ENCODE measurements at places on chromosomes 3 and 15.

DNA sequence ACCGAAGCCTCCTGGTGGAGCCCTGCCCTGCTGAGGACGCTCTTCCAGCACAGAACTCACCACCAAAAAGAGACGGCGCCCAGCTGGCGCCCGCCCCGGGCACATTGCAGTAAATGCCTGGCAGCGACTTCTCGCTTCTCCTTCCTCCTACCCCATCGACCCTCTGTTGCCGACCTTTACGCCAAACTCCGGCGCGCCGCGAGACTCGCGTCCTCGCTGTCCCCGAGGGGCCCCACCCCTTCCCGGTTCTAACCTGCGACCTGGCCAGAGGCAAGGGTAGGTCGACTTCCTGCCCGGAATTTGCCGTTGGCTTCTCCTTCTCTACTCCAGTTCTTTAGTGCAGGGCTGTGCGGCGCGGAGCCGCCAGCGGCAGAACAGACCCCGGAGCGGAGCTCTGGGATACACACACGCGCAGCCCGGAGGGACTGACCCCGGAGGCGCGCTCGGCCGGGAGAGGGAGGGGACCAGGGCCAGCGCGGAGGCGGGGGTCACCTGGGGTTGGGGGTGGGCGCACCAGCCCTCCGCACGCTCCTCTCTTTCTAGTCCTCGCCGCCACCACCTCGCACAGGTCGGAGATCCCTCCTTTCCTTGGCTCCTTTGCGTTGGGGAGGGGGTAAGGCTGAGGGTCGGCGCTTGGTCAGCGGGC, 226.6 kb upstream of the AZI2 start:
- no peak for DNase-seq

DNA sequence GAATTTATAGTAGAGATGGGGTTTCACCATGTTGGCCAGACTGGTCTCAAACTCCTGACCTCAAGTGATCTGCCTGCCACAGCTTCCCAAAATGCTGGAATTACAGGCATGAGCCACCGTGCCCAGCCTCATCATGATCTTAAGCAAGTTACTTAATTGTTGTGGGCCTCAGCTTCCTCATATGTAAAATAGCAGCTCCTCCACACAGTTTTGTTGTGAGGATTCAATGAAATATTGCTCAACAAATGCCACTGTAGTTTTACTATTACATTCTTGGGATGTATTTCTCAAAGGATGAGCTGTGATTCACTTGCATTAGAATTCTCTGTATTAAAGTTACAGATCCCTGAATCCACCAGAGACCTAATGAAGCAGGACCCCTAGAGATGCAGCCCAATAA, 168.8 kb downstream of the ADAMTS9 start:
- DNase-seq, result no peak

GRCh38 chr3:177811835-177812234, 614.6 kb upstream of the TBL1XR1 start:
- DNase-seq, result no peak

DNA sequence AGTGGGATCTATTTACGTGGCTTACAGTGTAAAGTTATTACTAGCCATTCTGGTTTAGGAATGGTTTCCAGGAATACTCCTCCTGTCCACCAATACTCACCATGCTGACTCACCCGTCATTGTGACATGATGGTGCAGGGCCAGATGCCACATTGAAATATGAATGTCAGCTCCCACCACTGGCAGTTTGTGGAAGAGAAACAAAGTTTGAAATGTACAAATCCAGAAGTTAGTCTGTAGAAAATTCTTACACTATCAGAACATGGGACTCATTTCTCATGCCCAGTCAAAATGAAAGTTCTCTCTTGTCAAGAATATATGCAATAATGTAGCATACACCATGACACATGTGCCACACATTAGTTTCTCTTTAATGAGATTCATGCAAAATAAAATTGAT, 14.4 kb upstream of the TSPAN3 start:
- DNase-seq, result no peak

DNA sequence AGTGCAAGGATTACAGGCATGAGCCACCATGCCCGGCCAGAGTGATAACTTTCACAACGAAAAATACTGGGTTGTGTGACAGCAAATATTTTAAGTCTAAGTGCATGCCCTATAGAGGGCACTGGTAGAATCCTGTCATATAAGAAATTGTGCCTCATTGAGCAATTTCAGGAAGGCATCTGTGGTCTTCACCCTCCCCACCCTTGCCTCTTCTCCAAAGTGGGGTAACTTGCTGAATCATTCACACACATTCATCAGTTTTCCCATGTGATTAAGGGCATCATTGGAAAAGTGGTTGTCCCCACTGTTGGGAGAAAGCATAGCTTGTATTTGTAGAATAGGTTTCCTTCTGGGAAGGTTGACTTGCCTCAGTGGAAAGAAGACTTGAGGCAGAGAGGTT, 9.2 kb downstream of the MITF start:
- DNase-seq, result no peak

GRCh38 chr3:150038830-150039229, 68.1 kb upstream of the PFN2 start:
- DNase-seq, result no peak

Data from effector CD8-positive, alpha-beta T cell (primary cell).